Endothelial cell (in vitro differentiated cells): ENCODE measurements at places on chromosomes 13 and 19.

- DNase-seq = no peak
Measured at GRCh38 chr19:3013263-3013725, 15.8 kb downstream of the TLE2 start.

DNA sequence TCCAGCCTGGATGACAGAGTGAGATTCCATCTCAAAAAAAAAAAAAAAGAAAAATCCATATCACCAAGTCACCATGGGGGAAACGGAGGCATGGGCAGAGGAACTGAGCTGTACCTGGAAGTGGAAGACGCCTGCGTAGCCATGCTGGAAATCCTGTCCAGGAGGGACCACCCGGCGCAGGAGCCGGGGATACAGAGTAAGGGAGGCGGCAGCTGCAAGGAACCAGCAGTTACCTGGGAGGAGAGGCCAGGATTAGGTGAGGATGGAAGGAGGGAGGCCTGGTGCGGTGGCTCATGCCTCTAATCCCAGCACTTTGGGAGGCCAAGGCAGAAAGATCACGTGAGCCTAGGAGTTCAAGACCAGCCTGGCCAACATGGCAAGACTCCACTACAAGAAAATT, 2.0 kb downstream of the CAPN12 start:
- no peak for DNase-seq

DNA sequence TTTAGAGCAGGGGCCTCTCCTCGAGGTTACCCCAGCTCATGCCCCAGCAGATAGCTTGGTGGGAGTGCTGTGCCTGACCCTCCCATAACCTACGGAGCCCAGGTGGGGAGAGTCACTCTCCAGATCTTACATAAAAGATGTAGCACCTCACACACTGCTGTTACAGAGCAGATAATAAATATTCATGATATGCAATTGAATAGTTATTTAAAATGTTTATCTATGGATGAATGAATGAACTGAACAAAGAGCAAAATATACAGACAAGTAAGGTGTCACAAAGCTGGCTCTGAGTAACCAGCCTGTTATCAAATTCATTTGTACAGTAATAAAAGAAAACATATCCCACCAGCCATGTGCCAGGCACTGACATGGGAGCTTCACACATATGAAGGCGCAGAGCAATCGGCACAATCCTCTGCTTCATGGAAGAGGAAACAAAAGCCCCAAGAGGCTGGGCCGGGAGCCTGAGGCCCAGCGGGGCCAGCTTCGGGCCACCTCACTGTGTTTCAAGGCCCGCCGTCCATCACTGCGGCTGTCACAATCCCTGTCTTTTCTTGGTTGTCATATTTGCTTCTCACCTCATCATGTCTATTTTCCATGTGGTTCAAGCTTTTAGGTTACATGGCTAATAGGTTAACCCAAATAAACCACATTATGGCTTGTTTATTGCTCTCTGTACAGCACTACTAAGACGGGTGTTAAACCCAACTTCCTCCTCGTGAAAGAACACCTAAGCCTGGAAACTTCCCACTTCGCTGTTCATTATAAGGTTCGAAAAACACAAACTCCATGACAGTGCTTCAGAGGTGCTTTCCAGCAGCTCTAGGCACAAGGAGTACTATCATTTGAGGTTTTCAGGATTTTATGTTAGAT, 78.4 kb downstream of the IRS2 start:
- no peak for DNase-seq

GRCh38 chr13:59201841-59202240, 961.9 kb downstream of the DIAPH3 start:
- DNase-seq = no peak

DNA sequence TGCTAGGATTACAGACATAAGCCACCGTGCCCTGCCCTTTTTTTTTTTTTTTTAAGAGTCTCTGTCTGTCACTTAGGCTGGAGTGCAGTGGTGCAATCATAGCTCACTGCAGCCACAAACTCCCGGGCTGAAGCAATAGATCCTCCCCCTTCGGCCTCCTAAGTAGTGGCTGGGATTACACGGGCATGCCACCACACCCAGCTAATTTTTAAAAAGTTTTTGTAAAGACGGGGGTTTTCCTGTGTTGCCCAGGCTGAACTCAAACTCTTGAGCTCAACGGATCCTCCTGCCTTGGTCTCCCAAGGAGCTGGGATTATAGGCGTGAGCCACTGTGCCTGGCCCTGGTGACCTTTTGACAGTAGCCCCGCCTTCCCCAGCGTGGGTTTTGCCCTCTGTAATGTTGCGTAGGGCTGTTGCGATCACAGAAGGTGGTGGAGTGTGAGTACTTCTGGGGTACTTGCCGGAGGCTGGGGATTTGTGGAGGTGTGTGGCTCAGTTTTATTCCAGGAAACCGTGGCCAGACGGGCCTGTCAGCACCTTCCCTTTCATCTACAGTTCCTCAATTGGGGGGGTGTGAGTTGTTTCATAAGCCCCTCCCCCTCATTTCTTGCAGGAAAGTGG, 11.6 kb upstream of the RETN start:
- no peak for DNase-seq

- no peak for DNase-seq
Measured at GRCh38 chr13:29435125-29435911, 160.2 kb downstream of the SLC7A1 start.

- DNase-seq = no peak
Measured at GRCh38 chr19:52141203-52141602, 1.5 kb upstream of the ZNF616 start.

GRCh38 chr13:94712812-94713560, 641 bp upstream of the SOX21 start:
- DNase-seq = peak; percentile 64

- DNase-seq = no peak
Measured at GRCh38 chr13:45195421-45195820, 5.4 kb downstream of the KCTD4 start.

- no peak for DNase-seq
Measured at GRCh38 chr19:5958074-5958850, 19.7 kb downstream of the RANBP3 start.

DNA sequence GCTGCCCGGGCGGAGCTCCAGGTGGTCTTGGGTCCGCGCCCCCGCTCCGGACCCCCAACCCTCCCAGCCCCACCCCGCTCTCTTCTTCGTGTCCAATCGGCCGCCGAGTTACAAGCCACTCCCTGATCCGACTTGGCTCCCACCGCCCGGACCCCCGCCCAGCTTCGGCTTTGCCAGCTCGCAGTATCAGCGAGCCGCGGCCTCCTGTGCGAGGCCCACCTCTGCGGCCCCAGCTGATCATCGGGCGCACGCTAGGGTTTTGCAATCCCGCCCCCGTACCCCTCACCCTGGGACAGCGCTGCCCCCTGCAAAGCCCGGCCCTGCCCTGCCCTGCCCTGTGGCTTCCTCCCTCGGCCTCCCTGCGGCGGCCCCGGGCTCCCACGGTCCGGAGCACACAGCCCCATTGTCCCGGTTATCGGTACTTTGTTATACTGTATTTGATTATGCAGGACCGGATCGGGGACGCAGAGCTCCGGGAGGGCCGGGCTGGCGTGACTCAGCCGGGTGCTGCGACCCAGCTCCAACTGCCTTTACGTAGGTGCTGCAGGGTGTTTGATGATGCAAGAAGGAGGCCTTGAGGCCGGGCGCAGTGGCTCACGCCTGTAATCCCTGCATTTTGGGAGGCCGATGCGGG, 598 bp upstream of the LPAR2 start:
- DNase-seq = peak; percentile 57

DNA sequence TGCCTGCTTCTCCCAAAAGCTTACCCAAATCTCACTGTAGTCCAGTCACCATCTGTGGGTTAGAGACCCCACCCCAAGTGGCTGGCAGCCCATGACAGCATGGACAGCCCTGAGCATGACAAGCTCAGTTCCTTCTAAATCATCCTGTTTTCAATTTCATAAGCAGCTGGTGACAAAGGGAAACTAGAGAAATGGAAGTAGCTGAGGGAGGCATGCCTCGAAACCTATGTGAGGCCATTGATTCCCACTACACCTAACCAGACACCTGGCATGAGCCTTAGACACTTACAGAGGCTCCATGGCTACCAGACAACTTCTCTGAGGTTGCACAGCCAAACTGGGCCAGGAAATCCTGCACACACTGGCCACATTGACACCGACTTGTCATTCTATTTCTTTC, 56.2 kb downstream of the ABCC4 start:
- no peak for DNase-seq

- DNase-seq = no peak
Measured at GRCh38 chr13:69109891-69110525, 997.6 kb upstream of the ATXN8OS start.

GRCh38 chr13:33578786-33579185, 239.2 kb upstream of the RFC3 start:
- no peak for DNase-seq

GRCh38 chr13:52848455-52849195, at the start of gene PCDH8:
PCDH8 (minus strand) TSS chr13:52848640; CDS start chr13:52848436, 204 bp downstream.
- peak; percentile 77 for DNase-seq

GRCh38 chr19:31432201-31432810, 83.1 kb upstream of the TSHZ3 start:
- DNase-seq = no peak

DNA sequence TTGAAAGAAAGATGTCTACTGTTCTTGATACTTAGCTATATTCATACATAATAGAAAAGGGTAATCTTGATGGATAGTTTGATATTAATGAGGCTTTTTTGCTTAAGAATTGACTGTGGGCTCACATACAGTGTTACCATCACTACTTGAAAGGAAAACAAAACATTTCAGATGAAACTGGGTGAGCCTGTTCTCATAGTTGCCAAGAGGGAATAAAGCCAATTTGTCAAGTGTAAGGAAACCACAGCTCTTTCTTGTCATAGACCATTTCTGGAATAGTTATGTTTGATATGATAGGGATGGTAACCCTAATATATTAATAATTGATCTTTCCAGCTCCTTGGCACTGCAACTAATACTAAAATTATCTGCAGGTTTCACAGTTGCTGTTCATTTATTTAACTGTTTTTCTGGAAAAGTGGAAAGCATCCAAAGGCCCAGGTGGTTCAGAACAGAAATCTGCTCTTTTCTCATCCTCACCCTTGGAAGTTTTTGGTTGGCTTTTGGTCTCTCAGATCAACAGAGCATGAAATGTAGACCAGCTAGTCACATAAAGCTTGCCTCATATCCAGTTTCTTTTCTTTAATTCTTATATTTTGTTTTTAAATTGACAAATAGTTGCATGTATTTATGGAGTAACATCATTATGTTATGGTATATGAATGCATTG, 43.2 kb downstream of the ARHGEF7 start:
- no peak for DNase-seq

GRCh38 chr19:18848878-18849661, 17.3 kb downstream of the UPF1 start:
- no peak for DNase-seq

GRCh38 chr19:50547385-50548190, 20.6 kb downstream of the LRRC4B start:
- DNase-seq = no peak

DNA sequence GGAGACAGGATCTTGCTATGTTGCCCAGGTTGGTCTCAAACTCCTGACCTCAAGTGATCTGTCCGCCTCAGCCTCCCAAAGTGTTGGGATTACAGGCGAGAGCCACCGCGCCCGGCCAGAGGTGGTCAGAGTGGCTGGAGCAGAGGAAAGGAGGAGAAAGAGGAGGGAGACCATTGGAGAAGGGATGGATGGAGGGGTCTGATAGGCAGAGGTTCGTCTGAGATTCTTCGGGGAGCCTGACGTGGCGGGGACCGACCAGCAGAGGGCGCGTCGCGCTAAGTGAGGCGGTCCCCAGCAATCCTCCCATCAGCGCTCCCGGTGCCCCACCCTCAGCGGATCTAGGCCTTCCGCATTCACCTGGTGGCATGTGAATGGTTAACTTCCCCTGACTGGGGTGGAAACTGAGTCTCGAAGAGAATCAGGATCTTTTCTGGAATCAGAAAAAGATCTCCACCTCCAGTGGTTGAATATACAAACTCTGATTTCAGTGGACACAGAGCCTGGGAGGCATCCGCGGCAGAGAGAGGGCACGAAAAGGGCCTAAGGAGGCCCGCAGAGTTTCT, 8.8 kb downstream of the GTPBP3 start:
- DNase-seq = peak; percentile 87

GRCh38 chr19:50723069-50723468, at the start of gene CLEC11A:
CLEC11A (plus strand) TSS chr19:50723364; CDS start chr19:50723526, 162 bp downstream.
- DNase-seq = no peak

DNA sequence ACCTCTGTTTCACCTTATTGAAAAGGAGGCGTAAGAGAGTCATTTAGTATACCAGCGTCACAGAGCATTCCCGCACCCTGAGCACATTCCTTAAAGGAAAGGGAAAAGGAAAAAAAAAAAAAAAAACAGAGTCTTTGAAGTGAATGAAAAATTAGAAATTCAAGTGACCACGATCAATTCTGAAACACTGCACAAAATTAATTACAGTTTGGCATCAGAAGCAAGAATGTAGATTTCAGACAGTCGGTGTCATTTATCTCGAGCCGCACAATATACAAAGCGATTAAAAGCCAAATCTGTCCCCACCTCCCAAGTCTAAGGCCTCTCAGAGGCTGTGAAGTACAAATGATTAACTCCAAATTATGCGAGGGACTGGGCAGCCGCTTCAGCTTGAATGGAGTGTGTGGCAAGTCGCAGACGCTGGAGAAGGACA, 173.7 kb upstream of the ZNF507 start:
- no peak for DNase-seq

DNA sequence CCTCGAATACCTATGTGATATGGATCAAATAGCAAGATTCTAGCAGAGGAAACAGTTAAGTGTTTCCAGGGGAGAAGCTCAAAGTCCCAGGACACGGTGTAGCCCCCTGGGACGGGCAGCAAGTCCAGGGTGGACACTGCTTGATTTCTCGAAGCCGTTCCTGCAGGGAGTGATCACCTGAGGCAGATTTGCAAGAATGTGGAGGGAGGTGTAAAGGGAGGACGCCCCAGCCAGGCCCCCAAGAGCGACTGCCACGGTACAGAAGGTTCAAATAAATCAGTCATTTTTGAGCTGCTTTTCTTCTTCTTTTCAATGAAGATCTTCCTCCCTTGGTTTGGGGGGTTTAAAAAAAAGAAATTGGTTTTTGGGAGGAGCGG, 41.4 kb downstream of the KLF2 start:
- DNase-seq = no peak
